Cortex of kidney (tissue), 1 donor: ENCODE measurements at places on chromosomes 13 and 19.

DNA sequence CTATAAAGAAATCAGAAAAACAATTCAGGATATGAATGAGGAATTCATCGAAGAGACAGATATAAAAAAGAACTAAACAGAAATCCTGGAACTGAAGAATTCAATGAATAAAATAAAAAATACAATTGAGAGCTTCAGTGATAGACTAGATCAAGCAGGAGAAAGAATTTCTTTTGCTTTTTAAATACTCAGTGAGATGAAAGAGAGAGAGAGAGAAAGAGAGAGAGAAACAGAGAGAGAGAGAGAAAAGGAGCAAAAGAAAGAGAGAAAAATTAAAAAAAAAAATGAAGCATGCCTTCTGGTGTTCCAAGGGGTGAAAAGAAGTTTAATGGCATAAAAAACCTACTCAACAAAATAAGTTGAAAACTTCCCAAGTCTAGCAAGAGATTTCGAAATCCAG lies 22.0 kb upstream of the SLC7A9 start:
- DNase-seq = no peak

DNA sequence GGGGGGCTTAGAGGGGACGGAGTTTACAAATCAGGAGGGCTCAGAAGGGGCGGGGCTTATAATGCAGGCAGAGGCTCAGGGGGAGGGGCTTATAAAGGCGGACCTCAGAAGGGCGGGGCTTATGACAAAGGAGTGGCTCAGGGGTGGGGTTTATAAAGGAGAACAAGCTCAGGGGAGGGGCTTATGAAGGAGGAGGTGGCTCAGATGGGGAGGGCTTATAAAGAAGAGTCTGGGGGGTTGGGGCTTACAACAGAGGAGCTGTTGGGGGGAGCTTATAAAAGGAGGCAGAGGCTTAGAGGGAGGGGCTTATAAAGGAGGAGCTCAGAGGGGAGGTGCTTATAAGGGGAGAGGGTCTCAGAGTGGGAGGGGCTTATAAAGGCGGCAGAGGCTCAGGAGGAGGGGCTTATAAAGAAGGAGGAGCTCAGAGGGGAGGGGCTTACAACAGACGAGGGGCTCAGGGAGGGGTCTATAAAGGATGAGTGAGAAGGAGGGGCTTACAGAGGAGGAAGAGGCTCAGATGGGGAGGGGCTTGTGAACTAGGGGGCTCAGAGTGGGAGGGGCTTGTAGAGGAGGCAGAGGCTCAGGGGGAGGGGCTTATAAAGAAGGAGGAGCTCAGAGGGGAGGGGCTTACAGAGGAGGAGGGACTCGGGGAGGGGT lies 1.0 kb downstream of the SMIM24 start:
- DNase-seq = no peak

GRCh38 chr13:33106656-33107360 lies 90.6 kb downstream of the KL start:
- no peak for DNase-seq

DNA sequence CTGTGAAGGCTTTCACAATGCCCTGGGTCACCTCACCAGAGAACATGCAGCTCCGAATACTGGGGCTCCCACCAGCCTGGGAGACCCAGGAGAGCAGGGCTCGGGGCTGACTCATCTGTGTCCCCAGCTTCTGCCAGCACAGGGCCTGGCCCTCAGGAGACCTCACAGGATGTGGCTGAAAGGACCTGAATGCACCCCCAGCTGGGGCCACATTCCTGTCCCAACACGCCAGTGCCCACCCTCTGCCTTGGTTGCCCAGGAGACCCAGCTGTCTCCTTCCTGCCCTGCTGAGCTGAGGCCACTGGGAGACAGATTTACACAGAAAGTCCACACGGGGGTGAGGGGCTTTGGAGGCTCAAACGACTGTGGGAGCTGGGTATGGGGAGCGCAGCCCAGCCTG lies 11.9 kb downstream of the BCAT2 start:
- DNase-seq = no peak

DNA sequence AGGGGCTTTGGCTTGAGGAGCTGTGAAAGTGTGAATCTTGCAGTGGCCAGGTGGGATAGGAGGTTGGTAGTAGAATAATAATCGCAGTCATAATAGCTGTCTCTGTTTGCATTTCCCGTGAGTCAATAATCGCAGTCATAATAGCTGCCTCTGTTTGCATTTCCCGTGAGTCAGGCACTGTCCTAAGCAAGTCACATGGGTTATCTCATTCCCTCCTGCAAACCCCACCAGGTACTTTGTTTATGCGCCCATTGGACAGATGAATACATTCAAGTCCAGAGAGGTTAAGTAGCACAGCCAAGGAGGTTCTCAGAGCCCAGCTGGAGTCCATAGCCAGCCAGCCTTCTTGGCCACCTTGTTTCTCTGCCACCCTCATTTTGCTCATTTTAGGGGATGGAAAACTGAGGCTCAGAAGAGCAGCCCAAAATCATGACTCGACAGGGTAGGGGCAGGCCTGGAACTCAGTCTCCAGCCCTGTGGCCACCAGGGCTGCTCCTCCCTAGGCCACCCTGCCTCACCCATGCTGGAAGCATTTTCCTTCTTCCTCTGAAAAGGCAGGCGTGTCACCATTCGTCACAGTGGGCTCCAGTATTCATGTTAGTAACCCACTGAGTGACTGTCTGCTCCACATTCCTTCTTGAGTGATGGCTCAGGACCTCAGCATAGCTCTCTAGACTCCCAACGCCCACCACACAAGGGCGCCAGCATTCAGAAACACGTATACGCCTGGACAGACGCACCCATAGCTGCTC lies 206.2 kb downstream of the URI1 start:
- DNase-seq = no peak

DNA sequence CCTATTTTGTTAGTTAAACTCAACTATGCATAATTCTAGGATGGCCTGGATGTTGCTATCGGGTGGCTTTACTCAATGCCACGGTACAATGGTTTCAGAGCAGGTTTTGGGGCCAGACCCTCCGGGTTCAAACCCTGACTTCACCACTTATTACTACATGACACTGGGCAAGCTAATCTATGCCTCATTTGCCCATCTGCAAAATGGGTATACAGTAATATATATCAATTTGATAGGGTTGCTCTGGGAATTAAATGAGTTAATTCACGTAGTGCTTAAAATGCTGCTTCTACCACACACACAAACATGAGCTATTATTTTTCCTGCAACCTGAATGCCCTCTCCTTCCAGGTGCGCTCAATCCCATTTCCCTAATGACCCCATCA lies 839 bp downstream of the ESD start:
- no peak for DNase-seq

- no peak for DNase-seq
Measured at GRCh38 chr13:99425485-99426341, 75.6 kb upstream of the TM9SF2 start.

DNA sequence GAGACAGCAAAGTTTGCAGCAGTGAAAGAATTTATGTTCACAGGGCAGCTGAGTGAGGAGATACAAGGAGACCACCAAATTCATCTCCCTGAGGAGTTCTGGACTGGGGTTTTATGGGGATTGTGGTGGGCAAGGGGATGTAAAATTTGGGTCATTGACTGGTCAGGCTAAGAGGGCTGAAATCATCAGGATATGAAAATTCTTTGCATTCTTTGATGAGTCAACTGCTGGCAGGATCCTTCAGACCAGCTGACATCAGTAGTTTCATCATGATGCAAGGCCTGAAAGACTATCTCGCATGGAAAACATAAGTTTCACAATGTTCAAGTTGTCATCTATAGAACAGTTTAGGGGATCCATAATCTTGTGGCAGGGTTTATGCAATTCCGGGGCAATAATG lies 869.5 kb upstream of the PCDH9 start:
- no peak for DNase-seq
